ENCODE measurements at places on chromosomes 7 and 10.

DNA sequence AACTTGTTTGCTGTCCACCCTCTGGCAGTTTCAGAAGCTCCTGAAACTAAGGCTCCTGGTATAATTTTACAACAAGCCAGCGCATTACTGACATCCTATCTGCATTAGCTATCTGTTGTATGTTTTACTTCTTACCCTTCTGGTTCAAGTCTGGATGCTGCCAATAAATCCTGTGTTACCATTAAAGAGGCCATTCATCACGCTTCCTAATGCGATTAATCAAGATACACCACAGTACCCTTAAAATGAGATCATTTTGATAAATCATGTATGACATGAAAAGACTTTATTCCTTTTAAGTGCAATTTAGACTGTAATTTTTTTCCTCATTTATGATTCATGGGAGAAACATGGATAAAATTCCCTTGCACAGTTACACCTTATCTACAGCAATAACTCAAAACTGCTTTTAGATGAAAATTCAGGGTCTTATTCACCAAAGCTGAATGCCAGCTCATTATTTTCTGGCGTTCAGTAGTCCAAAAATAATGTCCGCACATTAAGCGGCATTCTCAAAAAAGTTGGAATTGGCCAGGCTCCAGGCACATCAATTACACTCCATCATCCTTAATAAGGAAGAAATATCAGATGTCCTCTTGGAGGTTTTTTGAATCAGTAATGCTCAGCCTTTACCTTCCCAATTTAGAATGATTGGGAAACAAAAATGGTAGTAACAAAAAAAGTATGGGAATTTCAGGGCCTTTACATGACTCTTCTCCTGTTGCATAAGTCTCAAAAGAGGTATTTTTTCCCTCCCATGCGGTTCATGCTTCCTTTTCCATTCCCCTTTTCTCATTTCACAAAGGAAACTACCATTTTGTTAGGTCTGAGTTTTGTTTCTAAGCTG is 878.5 kb downstream of the LRMDA start:
- no peak for DNase-seq

DNA sequence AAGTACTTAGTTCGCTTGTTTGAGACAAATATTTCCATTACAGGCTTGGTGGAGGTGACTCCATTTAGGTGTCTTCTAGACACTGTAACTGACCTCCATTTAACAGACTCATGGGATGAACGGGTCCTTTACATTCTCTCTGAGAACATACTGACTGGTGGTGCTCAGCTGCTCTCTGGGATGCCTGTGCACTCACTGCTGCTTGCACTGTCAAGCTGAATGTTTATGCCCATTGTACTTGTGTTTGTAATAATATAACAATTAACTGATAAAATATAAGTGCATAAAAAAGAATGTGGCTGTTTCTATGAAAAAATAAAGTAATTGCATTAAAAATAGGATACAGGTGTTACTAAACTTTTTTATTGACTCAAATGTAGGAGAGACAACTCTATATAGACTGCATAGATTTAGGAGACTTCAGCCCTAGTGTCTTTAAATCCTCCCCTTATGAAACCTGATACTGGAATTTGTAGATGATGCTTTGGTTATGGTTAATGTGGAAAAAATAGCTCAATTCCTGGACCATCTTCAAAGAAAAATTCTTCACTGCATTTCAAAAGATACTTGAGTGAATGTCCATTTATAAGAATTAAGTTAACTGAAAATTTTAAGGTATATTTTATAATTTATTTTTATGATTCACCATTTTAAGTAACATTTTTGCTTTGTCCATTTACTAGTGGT is 85.4 kb downstream of the CDK14 start:
- DNase-seq = no peak

GRCh38 chr7:42152329-42153205 is 84.4 kb downstream of the GLI3 start:
- peak; percentile 73 for DNase-seq

- no peak for DNase-seq
Observed at GRCh38 chr7:31028417-31028992, 23.6 kb upstream of the ADCYAP1R1 start.

DNA sequence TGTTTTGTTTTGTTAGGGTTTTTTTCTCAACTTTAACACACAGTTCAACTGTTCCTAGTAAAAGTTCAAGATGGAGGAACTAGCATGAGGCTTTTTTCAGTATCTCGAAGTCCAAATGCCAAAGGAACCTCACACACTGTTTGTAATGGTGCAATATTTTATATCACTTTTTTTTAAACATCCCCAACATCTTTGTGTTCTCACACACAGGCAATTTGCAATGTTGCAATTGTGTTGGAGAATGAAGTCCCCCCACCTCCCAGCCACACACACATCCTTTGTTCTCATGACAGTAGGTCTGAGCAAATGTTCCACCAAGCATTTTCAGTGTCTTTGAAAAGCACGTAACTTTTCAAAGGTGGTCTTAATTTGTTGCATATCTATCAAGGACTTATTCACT is 120.9 kb downstream of the TWIST1 start:
- DNase-seq = no peak

- DNase-seq = no peak
Observed at GRCh38 chr7:12440229-12440628, 36.6 kb upstream of the VWDE start.

GRCh38 chr7:47565640-47566250 is 16.2 kb downstream of the TNS3 start:
- DNase-seq = no peak

Data from left kidney (tissue), 8 donors.